NCI-H2171 treated with DMSO at 0.1 percent for 48 hours (cell line): ENCODE measurements at places on chromosomes 7 and 10.

DNA sequence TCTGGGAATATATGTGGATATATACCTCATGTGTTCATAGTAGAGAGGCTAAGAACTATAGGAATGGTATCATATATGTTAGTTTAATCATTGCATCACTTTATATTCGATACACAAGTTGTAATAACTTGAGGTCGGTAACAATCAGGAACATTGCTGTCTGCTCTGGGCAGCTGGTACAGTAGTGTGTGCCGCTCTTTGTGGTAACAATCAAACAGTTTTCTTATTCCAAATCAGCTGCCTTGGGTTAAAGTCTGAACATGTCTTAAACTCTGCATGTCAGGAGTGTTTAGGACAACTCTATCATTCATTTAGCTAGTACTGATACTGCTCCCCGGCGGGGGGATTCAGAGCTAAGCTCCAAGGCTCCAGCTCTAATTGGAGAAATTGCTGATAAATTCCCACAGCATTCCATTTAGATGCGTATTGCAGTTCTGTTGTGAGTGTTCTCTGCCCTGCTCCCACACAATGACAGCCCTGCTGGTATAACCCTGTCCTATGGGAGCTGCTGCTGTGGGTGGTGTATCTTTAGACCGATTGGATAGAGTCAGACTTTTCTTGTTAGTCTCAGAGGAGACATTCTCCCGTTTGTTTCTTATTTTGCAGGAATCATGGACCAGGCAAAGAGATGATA, 707.5 kb upstream of the FZD8 start:
- DNase-seq = no peak

DNA sequence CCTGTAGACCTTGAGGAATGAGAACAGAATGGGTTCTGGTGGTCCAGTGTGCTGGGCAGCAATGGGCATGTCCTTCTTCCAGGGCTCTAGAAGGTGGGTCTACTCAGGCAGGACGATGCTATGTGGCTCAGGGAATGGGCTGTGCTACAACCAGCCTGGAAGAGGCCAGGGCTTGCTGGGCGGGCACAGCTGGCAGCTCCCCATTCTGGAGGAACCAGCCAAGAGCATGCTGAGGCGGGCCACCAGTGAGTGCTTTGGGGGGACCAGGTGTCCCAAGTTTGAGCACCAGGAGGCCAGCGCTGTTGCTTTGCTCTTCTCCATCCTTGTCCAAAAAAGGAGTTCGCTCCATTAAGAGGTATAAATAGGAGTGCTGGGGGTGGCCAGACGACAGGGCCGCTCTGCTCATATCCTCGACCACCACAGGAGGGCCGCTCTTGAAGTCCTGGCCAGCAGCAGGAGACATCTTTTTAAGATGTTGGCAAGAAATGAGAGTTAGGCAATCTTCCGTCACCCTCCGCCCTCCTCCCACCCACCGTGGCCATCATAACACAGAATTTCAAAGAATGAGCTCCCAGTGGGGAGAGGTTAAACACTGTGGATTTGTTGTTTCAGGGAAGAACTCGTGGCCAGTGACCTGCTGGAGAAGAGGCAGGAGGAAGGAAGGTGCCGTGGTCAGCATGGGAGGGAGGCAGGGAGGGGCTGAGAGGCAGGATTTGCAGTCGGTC, 141.3 kb downstream of the GRK5 start:
- DNase-seq = no peak

- no peak for DNase-seq
Measured at GRCh38 chr10:127998501-127999144, 91.7 kb downstream of the PTPRE start.

DNA sequence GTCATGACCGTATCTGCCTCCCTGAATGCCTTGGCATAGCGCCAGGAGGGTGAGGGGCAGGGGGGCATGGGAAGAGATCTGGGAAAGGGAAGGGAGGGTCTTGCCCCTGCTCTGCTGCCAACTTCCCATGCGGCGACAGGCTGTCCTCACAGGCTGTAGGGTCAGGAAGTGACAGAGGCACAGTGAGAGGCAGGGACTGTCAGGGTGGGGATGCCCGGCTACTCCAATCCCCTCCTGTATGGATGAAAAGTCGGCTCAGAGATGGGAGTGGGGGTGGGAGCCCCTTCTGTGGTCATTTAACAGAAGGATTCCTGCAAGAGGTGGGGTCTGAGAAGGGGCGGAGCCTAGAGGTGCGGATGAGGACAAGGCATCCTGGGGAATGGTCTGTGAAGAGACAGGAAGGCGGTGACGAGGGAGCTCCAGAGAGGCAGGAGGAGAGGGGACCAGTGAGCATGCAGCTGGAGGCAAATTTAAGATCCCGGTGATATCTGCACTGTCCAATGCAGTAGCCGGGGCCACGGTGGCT, 20.8 kb upstream of the UNC5B start:
- no peak for DNase-seq

DNA sequence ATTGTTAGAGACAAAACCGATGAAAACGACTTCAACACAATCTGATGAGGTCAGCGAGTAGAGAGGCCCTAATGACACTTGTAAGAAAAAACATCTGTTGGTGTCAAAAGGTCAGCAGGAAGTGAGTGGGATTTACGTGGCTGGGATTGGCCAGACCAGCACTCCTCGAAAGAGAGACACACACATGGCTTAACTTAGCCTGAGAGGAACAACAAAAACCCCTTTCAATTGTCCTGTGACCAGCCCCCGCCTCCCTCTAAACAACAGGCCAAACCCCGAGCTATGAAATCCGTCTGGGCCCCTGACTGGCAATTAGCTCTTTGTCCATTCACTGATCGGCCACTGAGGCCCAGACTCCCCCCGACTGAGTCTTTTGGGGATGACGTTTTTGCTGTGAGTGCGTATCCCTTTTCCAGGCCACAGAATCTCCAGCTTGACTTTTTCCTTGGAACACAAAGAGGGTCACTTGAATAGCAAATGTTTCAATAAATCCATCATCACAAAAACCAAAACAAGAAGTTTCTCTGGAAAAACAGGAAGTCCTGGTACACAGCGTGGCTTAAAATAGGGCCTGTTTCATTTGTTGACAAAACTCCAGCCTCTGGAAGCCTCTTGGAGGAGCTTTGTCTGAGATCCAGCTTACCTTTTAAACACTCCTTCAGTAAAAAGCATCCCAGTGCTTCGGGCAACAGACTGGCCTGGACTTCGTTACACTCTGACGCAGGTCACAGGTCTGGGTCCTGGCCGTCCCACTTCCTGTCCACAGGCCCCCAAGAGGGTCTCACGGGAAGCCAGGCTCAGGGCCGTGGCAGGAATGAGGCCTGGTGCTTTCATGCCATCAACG, 103.0 kb downstream of the CTBP2 start:
- no peak for DNase-seq

- no peak for DNase-seq
Measured at GRCh38 chr10:10094691-10095090, 923.0 kb upstream of the CELF2 start.

GRCh38 chr7:2757361-2757903, 69.4 kb downstream of the AMZ1 start:
- DNase-seq = peak; percentile 44

DNA sequence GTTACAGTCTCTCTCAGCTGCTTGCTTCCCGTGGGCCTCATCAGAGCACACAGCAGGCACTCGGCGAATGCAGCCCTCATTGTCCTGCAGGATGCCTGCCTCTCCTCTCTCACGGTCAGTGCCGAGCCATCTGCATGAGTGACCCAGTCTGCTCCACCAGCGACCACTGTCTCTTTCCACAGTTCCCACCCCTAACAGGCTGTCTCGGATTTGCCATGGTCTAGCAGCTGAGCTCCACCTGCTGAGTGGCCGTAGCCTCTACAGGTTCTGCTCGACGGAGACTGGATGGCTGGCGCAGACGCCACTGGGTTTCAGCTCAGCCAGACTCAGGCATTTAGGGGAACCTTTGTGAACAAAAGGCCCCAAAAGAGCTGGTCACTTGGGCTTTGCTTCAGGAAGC, 209.4 kb upstream of the FOXK1 start:
- DNase-seq = no peak

DNA sequence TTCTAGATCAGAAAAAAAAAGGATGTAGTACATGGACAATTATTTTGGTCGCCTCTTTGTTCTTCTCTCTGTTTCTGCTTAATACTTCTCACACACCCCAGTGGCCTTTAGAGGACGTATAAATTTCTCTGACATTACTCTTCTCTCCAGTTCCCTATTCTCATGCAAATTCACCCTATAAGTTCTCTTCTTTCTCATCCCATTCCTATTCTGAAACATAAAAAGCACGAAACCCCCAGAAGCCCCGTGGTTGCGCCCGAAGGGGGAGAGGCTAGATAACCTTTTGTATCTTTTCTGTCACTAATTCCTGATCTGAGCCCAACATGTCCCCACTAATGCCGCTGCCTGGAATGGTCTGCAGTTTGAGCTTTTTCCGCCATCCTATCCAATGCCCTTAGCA, 136.9 kb downstream of the SKIDA1 start:
- no peak for DNase-seq

GRCh38 chr10:14889318-14889717, 10.7 kb downstream of the SUV39H2 start:
- DNase-seq = no peak

- no peak for DNase-seq
Measured at GRCh38 chr7:42511027-42511426, 274.0 kb upstream of the GLI3 start.

GRCh38 chr10:123766012-123766411, 99.9 kb downstream of the GPR26 start:
- peak; percentile 91 for DNase-seq

DNA sequence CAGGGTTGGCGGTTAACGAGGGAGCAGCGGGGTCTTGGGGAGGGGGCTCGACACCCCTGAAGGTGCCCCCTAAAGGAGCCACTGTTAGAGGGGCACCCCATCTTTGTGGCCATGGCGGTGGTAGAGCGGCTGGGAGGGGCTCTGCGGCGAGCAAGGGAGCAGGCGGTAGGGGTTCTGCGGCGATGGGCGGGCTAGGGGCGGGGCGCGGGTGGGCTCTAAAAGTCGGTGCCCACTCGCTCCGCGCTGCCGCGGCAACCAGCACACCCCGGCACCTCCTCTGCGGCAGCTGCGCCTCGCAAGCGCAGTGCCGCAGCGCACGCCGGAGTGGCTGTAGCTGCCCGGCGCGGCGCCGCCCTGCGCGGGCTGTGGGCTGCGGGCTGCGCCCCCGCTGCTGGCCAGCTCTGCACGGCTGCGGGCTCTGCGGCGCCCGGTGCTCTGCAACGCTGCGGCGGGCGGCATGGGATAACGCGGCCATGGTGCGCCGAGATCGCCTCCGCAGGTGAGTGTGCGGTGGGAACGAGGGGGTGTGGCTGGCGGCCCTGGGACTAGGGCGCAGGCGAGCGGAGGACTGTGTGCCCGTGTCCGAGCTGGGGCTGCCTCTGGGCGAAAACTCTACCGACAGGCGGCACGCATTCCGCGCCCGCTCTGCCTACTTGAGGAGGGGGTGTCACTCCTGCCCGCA, at the start of gene MEST:
MEST (plus strand) TSS at position 245 of the 682 bp plus-strand sequence; CDS start at position 474, 229 bp downstream.
- DNase-seq = peak; percentile 33

DNA sequence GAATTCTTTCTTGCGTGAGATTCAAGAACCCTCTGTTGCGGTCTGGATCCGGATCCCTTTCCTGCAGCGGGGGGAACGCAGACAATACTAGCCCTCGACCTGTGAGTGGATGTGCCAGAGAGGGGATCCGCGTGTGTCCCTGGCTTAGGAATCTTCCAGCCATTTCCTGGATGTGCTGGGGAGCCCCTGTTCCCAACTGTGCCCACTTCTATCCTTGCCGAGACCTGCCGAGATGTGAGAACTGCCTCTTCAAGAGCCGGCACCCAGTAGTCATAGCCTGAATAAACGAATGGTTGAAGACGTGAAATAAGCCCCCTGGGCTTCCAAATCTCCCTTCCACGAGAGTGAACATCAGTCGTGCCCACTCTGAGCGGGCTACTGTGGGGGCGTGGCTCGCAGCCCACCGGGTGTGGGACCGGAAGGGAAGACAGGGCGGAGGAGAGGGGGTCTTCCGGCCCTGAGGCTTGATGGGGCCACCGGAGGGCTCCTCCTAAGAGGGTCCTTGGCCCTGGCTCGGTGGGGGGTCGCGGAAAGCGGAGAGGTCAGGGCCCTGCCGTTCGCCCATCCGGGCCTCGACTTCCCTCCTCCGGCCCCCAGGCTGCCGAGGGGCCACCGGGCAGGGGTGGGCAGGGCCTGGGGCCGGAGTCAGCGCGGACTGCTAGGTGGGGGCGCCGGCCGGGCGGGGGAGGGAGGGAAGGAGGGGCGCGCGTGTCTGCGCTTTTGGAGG, 1.3 kb upstream of the CCDC136 start:
- no peak for DNase-seq

DNA sequence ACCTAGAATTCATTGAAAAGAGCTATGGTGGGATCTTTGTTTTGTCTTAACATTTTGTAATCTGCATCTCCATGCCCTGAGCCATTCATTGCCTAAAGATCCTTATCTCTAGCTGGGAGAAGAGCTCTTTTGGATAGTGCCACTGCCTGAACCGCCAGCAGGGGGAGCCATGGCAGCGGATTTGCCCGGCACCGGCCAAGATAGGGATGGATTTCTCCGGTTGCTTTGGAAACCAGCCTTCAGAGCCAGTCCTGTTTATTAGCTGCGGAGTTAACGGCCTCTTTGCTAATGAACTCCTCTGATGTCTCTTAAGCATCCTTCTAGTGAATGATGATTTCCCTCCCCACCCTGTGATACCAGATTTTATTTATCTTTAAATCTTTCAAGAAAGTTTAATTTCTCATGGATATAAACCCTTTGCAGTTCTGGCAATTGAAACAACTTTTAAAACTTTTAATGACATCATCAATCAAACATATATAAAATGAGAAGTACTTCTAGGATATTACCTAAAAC, 58.2 kb upstream of the LYZL2 start:
- DNase-seq = peak; percentile 60

- DNase-seq = no peak
Measured at GRCh38 chr7:105712877-105713276, 131.6 kb upstream of the EFCAB10 start.

DNA sequence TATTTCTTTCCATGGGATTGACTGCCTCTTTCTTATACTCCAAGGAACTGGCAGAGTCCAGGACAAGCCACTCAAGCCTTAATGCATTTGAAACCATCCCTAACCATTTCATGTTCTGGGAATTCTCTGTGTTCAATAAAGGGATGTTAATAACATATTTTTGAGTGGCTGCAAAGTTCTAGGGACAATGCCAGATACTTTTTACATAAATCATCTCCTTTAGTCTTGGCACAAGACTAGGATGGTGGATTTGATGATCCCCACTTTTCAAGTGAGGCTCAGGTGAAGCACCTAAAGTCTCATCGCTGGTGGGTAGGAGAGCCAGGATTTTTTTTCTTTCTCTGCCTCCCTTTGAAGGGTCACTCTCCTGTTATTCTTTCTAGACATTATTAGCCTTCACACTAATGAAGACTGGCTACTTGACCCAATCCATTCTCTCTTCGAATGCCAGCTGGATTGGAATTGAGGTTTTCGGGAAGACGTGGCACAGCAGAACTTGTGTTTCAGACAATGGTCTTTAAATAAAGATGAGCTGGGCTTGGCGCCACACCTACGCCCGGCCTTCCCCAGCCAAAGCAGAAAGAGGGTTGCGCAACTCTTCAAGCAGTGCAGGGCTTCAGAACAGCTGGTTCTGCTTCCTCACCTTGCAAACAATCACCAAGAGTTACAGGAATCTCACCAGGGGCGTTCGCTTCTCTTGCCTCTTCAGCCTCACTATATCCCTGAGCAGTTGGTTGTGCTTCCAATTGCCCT, 73.8 kb upstream of the BMPER start:
- no peak for DNase-seq
